ENCODE measurements at places on chromosomes 13 and 19. TPM values are rescaled to one million over a fixed set of nuclear protein-coding genes. Genes with fewer than 3 reads are reported as not detected.

Gene ZNF230
- total RNA-seq = 4.5 TPM

Gene PSG7
- not detected for total RNA-seq

Gene CATSPERD
- not detected for total RNA-seq

Gene PSG3
- total RNA-seq = not detected

Gene OR7D2
- total RNA-seq = not detected

Gene STOML3
- total RNA-seq = not detected

Gene NANOS3
- total RNA-seq = not detected

Gene ZNF222
- total RNA-seq = 3.7 TPM

Gene S1PR5
- not detected for total RNA-seq

Gene N4BP2L1
- 32.0 TPM for total RNA-seq

Gene NCCRP1
- total RNA-seq = not detected

Gene STAP2
- 11.9 TPM for total RNA-seq

Gene ZBTB45
- 19.9 TPM for total RNA-seq

Gene CDADC1
- total RNA-seq = 9.6 TPM

Gene PCDH17
- total RNA-seq = not detected

Gene ZNF726
- total RNA-seq = 17.5 TPM

Gene ICAM4
- total RNA-seq = 1.4 TPM

Gene PDX1
- not detected for total RNA-seq

Gene LPAR2
- total RNA-seq = 54.1 TPM

Gene RUBCNL
- not detected for total RNA-seq

Gene ZNF723
- not detected for total RNA-seq

Gene ZNF675
- total RNA-seq = 25.5 TPM

Gene MAMSTR
- 1.1 TPM for total RNA-seq

Gene LMTK3
- total RNA-seq = 3.7 TPM

Gene SLC27A5
- 9.8 TPM for total RNA-seq

Gene CELF5
- total RNA-seq = 0.06 TPM

Gene FCAR
- total RNA-seq = not detected

Gene ZNF709
- total RNA-seq = 2.2 TPM

Gene MISP3
- 0.67 TPM for total RNA-seq

Gene CARS2
- total RNA-seq = 69.5 TPM

Gene PMIS2
- not detected for total RNA-seq

Gene FGF21
- not detected for total RNA-seq

Gene MEIS3
- not detected for total RNA-seq

Gene PSG2
- total RNA-seq = not detected

Gene RYR1
- 0.79 TPM for total RNA-seq

Gene CEACAM8
- total RNA-seq = not detected

Gene LINGO3
- 0.44 TPM for total RNA-seq

Gene ZNF584
- total RNA-seq = 6.7 TPM

Gene FLT1
- 0.71 TPM for total RNA-seq

Gene WTIP
- total RNA-seq = 0.69 TPM

Gene ZNF112
- not detected for total RNA-seq

Gene ZNF491
- total RNA-seq = 1.4 TPM

Gene CDX2
- total RNA-seq = not detected

Gene CHST8
- not detected for total RNA-seq

Gene CEACAM5
- total RNA-seq = not detected

Gene CALR3
- not detected for total RNA-seq

Gene RNF17
- total RNA-seq = 0.29 TPM

Gene FUT3
- not detected for total RNA-seq

Gene PLEKHA4
- 4.6 TPM for total RNA-seq

Gene CGB5
- total RNA-seq = not detected

Gene FUT6
- total RNA-seq = not detected

Gene LCP1
- total RNA-seq = 1,260 TPM

Gene CLDND2
- total RNA-seq = 3.1 TPM

Gene IGFL1
- not detected for total RNA-seq

Gene ZSWIM9
- total RNA-seq = 6.9 TPM

Gene HS6ST3
- total RNA-seq = not detected

Data from activated CD4-positive, alpha-beta T cell treated with anti-CD3 and anti-CD28 coated beads, Interleukin-2, amount 10 ng/mL, durations not matched to agents 7 days and 5 days (primary cell).